ENCODE measurements at places on chromosomes 5 and 9.

DNA sequence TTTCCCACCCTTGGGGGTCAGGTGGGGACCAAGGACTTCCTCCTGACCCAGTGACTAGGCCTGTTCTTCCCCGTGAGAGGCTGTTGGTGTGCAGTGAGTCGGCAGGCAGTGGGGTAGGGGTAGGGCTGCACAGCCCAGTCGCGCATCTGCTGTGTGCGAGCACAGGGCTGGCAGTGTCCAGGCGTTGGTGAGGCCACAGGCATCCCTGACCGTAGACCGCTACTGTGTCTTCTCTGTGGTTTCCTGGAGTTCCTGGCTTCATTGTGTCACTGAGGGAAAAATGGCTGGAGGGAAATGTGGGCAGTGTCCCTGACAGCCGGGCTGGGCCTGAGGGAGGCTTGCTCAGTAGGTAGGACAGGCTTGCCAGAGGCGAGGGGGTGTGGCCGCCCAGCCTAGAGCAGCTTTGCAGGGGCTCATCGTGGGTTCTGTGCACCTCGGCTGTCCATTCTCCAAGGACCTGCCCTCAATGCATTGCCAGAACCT lies 95.4 kb downstream of the CACNA1B start:
- no peak for DNase-seq

GRCh38 chr9:70609542-70610286 lies 195.3 kb upstream of the KLF9 start:
- no peak for DNase-seq

DNA sequence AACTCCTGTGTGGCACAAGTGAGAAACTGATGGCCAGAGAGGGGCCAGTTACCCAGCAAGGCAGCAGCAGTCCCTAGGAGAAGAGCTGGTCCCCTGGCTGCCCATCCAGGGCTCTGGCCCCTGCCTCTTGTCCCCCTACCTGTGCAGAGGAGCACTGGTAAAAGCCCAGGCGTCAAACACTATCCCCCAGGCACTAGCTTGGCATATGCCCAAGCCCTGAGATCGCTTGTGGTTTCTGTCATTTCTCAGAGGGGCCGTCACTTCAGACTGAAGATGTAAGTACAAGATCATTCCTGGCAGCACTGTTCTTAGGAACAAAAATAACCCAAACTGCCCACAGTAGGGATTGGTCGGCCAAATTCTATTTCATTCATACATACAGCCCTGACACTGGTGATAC lies 53.9 kb downstream of the COL15A1 start:
- no peak for DNase-seq

- DNase-seq: no peak
Measured at GRCh38 chr5:174223355-174223754, 177.8 kb downstream of the NSG2 start.

GRCh38 chr5:87113861-87114260 lies 153.8 kb upstream of the RASA1 start:
- DNase-seq: no peak

DNA sequence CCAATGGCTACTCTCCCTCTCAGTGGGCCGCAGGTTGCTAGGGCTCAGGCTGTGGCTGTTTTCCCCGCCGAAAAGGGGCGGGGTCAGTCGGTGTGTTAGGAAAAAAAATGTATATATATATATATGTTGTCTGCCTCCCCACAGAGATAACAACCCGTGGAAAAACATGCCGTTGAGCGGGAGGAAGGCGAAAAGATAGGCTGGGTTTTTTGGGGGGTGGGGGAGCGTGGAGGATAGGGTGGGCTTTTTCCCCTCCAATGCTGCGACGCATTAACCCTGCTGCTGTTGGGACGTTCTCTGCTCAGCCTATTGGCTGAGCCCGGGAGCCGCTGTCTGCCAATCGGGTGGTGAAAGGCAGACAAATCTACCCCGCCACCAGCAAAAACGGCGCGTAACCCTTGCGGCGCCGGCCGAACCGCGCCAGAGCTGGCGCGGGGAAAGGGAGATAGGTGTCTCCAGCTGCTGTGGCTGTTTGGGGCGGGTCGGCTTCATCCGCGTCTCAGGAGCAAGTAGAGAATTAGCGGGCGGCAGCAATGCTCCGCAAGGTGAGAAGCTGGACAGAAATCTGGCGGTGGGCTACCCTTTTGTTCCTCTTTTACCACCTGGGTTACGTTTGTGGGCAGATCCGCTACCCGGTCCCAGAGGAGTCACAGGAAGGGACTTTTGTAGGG lies at the start of gene PCDHGC4:
TSS of gene PCDHGC4 (plus strand) at position 390 of the 671 bp plus-strand sequence. CDS start at position 534, 144 bp downstream.
- DNase-seq: no peak

DNA sequence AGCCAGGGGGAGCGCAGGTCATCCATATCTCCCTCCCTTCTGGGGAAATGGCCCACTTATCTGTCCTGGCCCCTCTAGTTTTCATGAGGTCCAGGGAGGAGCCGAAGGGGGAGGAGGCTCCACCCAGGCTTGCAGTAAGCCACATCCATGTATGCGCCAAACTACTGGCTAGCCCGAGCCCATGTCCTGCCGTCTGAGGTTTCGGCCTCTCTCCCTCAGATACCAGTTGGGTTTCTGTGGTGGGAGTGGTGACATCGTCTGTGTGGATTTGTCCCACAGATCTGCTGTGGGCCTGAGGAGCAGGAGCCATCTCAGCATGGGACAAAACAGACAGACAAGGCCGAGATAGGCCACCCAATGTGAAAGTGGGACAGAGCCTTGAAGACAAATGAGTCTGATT lies 78.3 kb upstream of the ORM1 start:
- no peak for DNase-seq

DNA sequence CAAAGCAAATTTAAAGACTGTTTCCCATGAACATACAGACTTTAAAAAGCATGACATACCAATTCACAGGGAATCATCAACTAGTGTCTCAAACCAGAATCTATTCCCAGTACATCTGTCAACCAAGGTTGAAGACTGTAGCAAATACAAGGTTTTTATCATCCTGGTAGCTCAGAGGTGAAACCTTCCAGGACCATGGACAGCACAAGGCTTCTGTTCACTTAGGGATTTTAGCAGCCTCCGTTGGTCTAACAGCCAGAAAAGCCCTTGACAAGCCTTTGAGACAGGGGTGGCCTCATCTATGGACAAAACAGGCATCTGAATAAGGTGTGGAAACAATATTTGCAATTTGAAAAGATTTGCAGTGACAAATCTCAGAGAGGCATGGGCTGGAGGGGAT lies 119.0 kb downstream of the TRIM32 start:
- no peak for DNase-seq

GRCh38 chr5:109350537-109351270 lies 59.1 kb downstream of the PJA2 start:
- DNase-seq: no peak

DNA sequence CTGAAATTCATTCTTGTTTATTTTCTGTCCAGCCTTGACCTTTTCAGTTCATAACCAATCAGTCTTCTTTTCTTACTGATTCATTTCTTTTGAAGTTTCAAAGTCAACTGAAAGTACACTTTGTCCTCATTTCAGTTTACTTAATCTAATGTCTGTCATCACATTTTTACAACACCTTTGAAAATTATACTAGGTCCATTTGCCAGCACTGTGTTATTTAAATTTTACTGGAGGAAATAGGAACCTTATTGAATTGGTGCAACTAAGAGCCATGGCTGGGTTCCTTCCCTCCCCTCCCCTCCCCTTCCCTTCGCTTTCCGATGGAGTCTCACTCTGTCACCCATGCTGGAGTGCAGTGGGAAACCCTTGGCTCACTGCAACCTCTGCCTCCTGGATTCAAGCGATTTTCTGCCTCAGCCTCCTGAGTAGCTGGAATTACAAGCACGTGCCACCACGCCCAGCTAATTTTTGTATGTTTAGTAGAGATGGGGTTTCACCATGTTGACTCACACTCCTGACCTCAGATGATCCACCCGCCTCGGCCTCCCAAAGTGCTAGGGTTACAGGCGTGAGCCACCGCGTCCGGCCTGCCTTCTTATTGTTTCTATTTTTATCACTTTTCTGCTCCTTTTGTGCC lies 6.3 kb downstream of the RMI1 start:
- DNase-seq: no peak

DNA sequence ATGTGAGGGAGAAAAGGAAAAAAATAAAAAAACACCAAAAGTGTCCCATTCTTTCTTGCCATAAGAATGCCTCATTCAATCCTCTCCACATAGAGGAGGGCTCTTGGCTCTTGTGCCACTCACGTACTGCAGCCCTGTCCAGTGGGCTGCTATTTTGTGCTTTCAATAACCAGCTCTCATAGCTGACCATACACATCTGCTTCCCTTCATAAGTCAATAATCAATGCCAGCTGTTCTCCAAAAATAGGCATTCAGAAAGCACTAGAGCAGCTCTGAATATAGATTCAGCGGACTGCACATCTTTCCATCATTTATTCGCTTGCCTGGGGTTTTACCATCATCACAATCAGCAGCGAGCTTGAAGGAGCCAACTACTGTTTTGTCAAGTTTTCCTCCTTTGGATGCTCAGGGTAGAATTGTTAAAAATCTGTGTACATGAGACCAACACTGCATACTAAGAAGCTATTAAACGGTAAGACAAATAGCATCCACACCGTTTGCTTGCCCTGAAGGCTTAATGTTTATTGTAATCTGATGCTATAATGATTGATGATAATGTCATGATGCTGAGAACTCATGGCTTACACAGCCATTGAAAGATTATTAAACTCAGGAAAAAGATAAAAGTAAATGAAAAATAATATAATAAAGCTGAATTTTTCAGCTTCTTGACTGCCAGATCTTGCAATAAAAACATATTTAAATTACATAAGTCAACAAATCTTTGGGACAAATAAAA lies 80.0 kb downstream of the OXCT1 start:
- DNase-seq: no peak

DNA sequence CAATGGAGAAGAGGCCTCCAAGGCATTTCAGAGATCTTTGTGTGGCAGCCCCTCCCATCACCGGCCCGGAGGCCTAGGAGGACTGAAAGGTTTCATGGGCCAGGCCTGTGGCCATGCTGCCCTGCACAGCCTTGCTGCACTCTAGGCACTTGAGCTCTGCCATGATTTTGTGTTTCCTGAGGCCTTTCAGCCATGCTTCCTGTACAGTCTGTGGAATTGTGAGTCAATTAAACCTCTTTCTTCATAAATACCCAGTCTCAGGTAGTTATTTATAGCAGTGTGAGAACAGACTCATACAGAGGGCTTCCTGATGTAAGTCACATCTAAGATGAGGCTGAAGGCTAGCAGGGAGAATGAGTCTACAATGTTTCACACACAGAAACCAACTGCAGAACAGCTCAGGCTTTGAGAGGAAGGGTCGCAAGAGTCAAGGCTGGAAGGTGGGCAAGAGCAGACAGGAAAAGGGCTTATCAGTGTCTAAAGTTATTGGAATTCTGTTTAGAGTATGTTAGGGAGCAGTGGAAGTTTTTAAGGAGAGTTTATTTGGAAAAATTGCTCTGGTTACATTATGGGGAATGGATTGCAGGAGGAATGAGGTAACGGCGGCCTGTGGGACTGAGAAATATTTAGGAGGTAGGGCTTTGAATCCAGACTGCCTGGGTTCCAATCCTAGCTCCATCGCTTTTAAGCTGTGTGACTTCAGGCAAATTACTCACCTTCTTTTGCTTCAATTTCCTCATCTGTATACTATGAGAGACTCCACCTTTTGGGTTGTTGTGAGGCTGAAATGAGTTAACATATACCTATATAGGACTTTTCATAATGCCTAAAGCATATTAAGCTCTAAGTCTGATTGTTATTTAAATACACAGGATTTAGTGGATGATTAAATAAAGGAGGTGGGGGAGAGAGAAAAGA lies 291.2 kb downstream of the CWC27 start:
- DNase-seq: no peak

GRCh38 chr5:20649966-20650365 lies 662.0 kb upstream of the CDH18 start:
- no peak for DNase-seq

DNA sequence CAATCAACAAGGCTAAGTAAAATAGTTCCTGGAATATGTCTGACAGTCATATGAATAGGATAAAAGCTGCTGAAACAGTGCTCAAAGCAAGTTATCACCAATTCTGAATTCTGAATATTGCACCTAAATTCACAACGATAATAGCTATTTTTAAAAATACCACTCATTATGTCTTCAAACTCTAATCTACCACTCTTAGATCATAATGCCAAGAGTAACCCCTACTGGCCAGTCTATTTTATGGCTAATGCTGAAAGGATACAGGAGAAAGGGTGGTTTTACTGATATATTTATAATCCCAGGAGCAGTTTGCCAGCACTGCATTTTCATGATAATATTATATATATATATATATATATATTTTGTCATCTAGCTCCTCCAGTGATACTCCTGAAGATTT lies 232.8 kb downstream of the PDE4D start:
- no peak for DNase-seq

DNA sequence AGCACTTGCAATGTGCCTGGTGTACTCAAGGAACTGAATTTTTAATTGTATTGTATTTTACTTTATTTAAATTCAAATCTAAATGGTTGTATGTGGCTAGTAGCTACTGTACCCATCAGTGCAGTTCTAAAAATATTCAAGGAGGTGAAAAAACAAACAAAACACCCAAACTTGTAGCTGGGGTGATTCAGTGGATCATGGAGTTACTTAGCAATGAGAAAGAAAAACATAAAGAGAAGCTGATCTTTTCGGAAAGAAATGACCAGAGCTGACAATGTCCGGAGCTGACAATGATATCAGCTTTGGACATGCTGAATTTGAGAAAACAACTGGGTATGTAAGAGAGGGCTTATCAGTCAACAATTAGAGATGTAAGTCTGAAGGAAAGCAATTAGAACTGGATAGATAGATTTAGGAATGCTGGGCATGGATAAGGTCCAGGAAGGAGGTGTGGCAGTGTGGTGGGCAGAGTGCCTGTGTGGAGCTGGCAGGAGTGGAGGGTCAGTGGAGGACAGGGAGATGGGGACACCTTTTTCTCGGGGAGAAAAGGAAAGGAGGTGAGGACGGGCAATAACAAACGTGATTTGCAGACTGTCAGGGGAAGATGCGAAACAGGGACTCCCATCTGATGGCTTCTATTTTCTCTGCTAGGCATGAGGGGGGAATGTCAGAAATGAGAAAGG lies 113.2 kb downstream of the DCP2 start:
- no peak for DNase-seq
